ENCODE measurements at places on chromosomes 7 and 10.

DNA sequence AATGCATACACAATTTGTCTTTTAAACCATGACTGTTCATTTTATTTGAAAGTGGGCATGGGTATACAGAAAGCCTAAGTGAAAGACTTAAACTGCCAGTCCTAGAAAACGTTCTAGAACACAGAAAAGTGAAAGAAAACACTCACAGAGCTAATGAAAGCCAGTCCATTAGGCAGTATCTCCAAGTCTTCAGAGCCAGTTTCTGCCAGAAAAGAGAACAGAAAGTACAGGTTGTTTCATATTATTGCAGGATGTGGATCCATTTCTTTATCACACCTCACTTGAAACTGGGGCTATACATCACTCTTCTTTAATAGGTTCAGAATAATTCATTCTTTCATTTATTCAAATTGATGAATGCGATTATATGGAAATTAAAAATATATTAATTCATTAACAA is 7.7 kb downstream of the PON1 start:
- no peak for DNase-seq

- DNase-seq: no peak
Measured at GRCh38 chr7:84914598-84914997, 272.3 kb downstream of the SEMA3D start.

DNA sequence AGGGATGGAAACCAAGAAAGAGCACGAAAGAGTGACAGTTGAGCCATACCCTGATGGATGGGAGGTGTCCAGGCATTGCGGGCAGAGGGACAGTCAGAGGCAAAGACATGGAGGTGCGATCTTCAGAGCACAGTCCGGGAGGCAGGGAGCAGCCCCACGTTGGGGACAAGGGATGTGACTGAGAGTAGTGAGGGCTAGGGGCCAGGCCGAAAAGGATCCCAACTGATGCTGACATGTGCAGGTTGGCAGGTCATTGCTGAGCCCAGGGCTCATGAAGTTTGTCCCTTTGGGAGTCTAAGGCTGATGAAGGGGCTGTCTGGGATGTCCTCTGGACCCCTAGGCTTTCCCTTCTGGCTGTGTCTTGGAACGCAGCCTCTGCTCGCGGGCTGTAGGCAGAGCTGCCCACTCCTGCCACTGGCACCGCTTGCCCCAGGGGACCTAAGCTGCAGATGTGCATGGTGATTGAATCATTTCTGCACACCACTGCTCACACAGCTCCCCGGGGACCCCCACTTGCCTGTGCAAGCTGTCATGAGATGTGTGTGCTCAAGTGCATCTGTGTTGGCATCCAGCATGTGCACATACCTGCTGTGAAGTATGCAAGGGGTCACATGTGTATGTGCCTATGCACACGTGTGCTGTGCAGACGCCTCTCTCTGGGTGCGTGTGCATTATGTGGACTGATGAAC is 125.1 kb downstream of the ZMIZ1 start:
- no peak for DNase-seq

DNA sequence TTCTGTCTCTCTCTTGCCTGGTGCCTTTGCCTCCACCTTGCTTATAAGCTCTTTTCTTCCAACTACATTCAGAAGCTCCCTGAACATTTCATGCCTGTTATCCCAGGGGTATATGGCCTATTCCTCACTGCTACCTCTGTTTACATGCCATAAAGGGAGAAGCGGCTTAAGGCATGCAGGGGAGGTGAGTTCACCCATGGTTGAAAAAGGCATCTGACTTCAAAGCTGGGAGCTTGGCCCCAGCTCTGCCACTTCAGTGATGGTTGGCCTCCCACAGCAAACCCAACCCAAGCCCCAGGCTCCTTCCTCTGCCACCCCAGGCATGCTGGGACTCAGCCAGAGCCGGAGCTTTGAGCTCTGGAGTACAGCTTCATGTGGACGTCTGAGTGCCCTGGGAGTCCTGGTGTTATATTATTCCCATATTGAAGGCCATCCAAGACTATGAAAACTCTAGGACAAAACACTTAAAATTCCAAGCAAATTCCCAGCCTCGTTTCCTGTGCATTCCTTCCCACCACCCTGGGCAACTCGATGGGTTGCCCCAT is 468.6 kb upstream of the ZMIZ1 start:
- DNase-seq: no peak

GRCh38 chr7:91248996-91249395 is 15.2 kb upstream of the FZD1 start:
- DNase-seq: no peak

DNA sequence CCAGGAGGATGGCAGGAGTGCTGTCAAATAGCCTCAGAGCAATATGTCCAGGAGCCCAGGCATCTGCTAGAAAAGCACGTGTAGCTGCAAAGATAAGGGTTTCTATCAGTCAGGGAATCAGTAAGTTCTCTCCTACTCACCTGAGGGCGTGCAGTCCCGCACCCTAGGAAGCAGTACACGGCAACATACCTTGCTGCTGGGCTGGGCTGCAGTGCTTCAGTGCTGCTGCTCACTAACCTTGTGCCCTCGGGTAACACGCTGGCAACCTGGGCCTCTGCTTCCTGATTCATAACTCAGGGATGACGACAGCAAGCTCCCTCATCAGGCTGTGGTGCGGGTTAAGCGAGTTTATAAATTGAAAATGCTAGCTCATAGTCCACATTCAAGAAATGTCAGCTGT is 29.5 kb upstream of the CCNY start:
- no peak for DNase-seq

- DNase-seq: no peak
Measured at GRCh38 chr10:79153745-79154144, 85.0 kb downstream of the ZMIZ1 start.

- no peak for DNase-seq
Measured at GRCh38 chr10:49129376-49129775, 4.4 kb downstream of the FAM170B start.

DNA sequence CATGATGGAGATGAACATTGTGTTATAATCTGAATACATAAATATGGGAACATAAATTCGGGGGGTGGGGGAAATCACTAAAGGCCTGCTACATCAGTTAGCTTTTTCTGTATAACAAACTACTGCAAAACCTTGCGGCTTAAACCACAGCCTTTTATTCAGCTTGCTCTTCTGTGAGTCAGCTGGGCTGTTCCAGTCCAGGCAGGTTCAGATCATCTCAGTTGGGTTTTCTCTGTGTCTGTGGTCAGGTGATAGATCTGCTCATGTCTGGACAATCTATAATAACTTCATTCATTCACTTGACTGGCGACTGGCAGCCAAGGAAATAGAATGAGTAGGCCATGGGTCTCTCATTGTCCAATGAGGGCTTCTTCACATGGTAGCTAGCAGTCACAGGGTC is 23.5 kb downstream of the HTR7 start:
- DNase-seq: no peak

DNA sequence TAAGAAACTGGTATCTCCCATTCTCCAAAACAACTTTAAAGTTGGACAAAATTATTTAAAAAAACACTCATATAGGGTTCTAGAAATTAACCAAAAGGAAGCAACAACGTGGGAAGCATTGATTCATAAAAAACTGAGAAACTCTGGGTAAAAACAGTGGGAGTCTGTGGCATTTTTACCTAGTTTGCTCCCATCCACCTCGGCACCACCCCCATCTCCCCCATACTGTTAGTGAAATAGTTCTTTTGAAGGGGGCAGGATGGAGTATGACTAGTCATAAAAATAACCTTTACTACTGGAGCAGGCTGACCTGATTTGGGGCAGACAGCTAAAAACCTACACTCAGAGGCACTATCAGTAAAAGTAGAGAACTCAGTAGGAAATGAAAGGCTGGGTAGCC is 123.2 kb downstream of the AVL9 start:
- no peak for DNase-seq

- DNase-seq: no peak
Measured at GRCh38 chr7:158454631-158455030, 133.0 kb downstream of the PTPRN2 start.

DNA sequence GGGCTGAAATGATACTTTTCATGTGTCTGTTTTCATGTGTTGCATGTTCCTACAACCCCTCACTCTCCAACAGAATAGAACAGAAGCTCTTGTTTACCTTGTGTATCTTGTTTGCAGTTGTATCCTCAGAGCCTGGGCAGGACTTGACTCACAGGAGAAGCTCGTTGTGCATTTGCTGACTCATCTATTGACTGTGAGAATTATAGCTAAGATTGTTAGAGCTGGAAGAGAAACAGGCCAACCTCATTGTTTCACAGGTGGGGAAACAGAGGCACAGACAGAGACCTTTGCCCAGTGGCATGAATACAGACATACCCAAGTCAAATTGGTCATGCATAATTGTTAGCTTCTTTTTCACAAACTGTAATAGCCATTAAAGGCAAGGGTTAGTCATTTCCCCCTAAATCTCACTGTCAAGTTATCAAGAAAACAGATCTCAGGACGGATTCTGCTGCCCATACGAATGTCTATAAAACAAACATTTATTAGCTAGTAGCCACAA is 4.6 kb upstream of the TSPAN15 start:
- DNase-seq: no peak

Measured in stimulated activated CD8-positive, alpha-beta memory T cell treated with anti-CD3 and anti-CD28 coated beads, Interleukin-15, amount 100 ng/mL, for 1 hour (primary cell).